Mucosa of descending colon (tissue), 3 donors: ENCODE measurements at places on chromosomes 4 and X.
A peak's percentile ranks its signal among the peaks of the same experiment; 100 is the strongest.

DNA sequence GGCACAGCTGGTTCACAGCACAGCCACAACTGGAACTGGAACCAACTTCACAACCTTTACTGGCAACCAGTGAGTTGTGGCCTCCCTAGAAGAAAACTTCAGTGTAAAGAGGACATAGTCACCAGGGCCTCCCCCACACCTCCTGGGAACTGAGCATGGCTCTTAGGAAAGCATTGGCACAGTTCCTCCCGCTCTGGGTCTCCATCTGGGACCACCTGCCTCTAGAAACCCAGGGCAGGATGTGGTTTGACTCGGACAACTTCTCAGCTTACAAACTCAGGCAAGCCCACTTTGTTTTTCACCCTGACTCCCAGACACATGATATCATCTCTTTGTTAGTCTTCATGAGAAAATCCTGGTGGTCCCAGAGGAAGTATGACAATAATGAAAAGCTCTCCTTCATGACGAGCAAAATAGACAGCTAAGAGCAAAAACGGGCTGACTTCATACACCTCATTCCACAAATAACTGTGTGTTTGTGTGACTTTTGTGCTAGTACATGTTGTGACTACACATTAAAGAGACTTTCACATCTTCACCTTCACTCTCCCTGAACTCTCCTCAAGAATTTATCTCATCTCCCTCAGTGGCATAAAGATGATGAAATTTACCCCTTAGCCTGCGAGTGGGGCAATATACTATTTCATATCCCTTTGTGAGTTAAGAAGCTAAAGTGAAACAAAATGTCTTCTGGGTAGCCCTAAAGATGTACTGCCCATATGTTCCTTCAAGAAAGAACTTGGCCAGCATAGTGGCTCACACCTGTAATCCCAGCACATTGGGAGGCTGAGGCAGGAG lies 75.4 kb downstream of the SH3KBP1 start:
- DNase-seq = no peak

GRCh38 chr4:8333726-8334460 lies 64.3 kb downstream of the HTRA3 start:
- DNase-seq = no peak

GRCh38 chrX:150225756-150226155 lies 137.4 kb upstream of the MAMLD1 start:
- DNase-seq = no peak

DNA sequence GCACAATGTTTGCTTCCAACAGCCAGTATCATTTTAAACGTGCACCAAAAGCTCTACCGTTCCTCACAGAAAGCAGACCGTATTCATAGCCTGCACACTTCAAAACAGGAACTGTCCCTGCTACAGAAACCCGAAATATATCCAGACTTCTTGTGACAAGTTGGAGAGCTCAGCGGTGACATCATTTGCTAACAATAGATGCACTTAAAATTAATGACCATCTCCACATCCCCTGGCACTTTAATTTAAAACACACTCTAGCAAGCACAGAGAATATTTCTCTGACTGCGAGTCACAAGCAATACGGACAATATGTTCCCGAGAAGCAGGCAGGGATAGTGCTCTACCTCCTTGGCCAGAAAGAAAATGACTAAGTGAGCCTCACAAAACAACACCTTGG lies 2.5 kb downstream of the NYX start:
- DNase-seq = no peak

DNA sequence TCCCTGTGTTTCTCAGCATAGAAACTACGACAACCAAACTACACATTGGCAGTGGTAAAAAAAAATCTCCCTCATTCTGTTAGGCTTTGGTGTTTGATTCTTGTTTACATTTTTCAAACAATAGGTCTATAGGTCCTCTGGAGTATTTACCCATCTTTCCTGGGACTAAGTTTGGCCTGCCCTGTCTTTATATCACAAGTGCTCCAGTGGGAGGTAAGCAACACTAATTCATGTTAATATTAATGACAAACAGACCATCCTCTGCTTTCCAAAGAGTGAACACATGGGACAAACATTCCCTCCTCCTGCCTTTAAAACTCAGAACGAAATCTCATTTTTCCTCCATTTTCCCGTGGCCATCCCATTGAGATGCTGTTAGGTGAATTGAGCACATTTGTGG lies 514.1 kb upstream of the INTU start:
- DNase-seq = no peak

GRCh38 chr4:166363198-166363597 lies 490.2 kb downstream of the TLL1 start:
- no peak for DNase-seq

- DNase-seq = no peak
These were observed 134.6 kb downstream of the CPZ start for GRCh38 chr4:8727131-8727530.

GRCh38 chrX:136659174-136659573 lies 11.2 kb downstream of the CD40LG start:
- no peak for DNase-seq

GRCh38 chr4:147833254-147833653 lies 101.4 kb downstream of the ARHGAP10 start:
- DNase-seq = no peak

- DNase-seq = no peak
These were observed 400.1 kb downstream of the FAT4 start for GRCh38 chr4:125714845-125715244.

GRCh38 chrX:110310896-110311295 lies 7.0 kb downstream of the AMMECR1 start:
- DNase-seq = no peak

- DNase-seq = no peak
These were observed 31.3 kb upstream of the NXF3 start for GRCh38 chrX:103124284-103124683.

GRCh38 chrX:66012094-66012534 lies 27.8 kb downstream of the VSIG4 start:
- no peak for DNase-seq

GRCh38 chrX:120366794-120367193 lies 4.9 kb downstream of the ATP1B4 start:
- no peak for DNase-seq

DNA sequence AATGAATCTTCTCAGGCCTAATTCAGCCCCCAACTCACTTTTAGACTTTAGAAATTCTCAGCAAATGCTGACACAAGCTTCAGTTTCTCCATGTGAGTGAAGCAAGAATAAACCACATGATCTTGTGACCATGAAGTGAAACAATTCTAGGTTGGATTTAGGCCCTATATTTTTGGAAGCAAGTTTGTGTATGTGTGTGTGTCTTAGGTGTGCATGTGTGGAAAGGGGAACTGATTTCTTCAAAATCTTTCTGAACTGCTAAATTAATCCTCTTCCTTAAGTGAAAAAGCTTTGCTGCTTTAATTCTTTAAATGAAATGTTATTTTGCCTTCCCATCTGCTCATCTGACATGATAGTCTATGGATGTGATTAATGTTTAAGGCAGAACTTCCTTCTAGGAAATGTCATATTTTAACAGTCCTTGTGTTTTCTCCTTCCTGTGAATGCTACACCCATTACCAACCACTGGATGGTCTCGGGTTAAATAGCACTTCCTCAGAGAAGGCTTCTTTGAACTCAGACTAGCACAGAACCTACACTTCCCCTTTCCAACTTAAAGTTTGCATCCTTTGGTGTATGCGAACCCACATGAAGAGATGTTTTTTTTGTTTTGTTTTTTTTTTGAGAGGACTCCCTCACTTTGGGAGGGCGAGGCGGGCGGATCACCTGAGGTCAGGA lies 1.2 kb upstream of the TMEM144 start:
- DNase-seq = no peak

DNA sequence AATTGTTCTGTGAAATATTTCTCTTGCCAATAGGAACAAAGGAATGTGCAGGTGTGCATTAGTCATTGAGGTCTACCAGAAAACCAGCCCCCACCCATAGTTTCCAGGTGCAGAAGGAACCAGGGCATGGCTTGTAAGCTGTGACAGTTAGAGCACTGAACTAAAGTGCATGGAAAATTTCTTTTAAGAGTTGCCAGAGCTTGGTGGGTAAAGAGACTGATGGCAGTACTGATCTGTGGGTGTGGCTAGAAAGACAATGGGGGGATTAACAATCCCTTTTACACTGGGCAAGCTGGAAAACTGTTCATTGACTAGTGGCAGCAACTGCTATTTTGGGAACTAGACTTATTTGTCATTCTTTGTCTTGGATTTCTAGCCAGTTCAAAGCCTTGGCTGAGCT lies 326.9 kb downstream of the PCDH19 start:
- DNase-seq = no peak

DNA sequence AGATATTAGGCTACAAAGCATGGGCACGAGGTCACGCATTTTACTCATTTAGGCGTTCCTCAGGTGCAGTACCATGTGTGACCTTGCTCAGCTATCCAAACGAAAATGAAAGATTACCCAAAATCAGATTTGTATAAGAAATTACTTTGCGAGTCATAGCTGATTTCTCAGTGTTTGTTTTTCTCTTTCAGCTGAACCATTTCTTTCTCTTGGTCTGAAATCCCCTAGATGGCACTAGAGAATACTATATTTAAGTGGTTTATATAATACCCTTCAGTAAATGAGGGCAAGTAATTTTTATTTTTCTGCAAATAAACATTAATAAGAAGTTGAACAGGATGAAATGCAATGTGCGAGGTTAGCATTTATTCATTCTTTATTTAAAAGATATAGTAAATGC lies 496.6 kb downstream of the STIM2 start:
- no peak for DNase-seq

- DNase-seq = no peak
These were observed 2.0 kb downstream of the ANTXR2 start for GRCh38 chr4:80070880-80071603.

DNA sequence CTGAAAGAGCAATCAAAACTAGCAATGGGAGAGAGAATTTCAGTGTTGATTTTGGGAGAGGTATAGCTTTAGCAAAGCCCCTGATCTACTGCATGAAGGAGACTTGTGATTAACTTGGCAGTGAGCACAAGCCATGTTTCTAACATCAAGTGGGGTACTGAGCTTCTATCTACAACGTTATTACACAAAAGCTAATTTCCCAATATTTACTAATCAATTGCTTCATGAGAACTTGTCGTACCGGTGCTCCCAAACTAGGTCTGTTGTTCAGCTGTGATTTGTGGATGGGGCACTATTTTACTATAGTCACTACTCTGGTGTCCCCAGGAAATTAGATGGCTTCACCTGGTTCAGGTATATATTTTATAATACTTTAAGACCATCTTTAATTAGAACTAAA lies 16.2 kb downstream of the ANK2 start:
- no peak for DNase-seq

DNA sequence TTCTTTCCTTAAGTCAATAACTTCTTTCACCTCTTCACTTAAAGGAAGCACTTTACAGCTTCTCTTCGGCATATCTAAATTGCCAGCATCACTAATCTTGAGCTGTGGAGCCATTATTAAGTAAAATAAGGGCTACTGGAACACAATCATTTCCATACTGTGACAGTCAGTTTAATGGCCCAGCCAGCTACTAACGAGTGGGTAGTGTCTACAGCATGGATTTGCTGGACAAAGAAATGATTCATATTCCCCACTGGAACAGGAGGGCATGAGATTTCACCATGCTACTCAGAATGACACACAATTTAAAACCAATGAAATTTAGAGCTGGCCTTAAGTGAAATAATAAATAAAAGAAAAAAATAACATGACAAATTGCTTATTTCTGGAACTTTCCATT lies 72.1 kb downstream of the DDIT4L start:
- no peak for DNase-seq

- no peak for DNase-seq
These were observed 115.0 kb downstream of the SHROOM4 start for GRCh38 chrX:50698944-50699343.

DNA sequence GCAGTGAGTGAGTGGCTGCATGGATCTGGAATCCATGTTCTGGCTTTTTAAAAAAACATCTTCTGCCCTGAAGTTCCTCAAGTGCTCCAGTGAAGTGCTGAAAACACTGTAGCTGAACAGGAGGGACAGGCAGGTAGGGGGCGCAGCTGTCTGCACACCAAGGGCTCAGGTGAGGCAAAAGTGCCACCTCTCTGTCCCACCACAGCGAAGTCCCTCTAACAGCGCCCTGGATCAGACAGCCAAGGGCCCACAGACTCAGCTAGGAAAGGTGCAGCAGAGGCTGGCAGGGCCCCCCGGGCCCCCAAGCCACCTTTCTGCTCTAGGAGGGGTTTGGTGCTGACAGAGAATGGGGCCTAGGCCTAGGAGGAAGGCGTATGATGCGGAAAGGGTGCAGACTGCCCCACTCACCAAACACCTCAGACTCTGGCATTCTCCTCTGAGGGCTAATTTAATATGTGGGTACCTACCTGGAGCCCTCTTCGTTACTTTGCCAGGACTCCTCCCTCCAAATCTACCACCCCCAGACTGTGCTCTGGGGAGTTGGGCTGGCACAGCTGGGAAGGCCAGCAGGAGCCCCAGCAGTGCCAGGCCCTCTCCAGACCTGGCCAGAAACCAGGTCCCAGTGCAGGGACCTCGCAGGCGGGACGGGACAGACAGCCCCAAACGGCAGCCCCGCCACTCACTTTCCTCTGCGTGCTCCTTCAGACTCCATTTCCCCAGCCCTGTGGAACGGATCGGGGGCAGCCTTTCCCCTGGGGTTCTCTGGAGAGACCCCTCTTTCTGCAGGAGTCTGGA lies 73.7 kb downstream of the ENPP6 start:
- DNase-seq = no peak

DNA sequence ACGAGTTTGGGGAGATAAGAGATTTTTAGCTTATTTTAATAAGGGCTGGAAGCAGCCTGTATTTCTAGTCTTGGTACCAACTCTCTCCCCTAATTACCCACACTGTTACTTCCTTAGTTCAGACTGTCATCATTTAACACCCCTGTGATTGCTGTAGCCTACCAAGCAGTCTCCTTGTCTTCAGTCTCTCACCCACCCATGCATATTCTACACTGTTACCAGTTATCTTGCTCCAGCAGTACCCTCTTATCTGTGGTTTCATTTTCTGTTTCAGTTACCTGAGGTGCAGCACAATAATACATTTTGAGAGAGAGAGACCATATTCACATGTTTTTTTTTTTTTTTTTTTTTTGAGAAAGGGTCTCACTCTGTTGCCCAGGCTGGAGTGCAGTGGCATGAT lies 80.2 kb downstream of the DIAPH2 start:
- DNase-seq = no peak

- no peak for DNase-seq
These were observed 548 bp downstream of the NEUROG2 start for GRCh38 chr4:112515198-112516065.

DNA sequence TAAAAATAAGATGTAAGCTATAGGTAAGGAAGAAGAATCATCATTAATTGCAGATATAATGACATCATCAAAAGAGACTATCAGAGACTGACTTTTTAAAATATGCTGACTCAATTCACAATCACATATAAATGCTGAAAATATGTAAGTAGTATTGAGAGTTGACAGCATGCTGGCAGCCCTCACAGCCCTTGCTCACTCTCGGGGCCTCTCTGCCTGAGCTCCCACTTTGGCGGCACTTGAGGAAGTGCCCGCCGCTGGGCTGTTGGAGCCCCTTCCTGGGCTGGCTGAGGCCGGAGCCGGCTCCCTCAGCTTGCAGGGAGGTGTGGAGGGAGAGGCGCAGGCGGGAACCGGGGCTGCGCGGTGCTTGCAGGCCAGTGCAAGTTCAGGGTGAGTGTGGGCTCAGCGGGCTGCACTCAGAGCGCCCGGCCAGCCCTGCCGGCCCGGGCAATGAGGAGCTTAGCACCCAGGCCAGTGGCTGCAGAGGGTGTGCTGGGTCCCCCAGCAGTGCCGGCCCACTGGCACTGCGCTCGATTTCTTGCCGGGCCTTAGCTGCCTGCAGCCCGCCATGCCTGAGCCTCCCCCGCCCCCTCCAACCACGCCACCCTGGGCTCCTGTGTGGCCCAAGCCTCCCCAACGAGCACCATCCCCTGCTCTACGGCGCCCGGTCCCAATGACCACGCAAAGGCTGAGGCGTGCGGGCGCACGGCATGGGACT lies 68.9 kb downstream of the RAB28 start:
- no peak for DNase-seq

GRCh38 chrX:40174854-40175510 lies 77.2 kb upstream of the BCOR start:
- peak; percentile 54 for DNase-seq
